Stomach (tissue), 19 donors: ENCODE measurements at places on chromosomes 3 and 15. TPM values are rescaled to one million over a fixed set of nuclear protein-coding genes. Genes with fewer than 3 reads are reported as not detected.

- H3K27me3 ChIP-seq = no peaks in the 10 kb centered on the region
- DNase-seq = no peak
- H3K36me3 ChIP-seq = no peaks in the 10 kb centered on the region
- H3K4me1 ChIP-seq = no peaks in the 10 kb centered on the region
These were observed 17.3 kb upstream of the STAC start for GRCh38 chr3:36362973-36363372.

DNA sequence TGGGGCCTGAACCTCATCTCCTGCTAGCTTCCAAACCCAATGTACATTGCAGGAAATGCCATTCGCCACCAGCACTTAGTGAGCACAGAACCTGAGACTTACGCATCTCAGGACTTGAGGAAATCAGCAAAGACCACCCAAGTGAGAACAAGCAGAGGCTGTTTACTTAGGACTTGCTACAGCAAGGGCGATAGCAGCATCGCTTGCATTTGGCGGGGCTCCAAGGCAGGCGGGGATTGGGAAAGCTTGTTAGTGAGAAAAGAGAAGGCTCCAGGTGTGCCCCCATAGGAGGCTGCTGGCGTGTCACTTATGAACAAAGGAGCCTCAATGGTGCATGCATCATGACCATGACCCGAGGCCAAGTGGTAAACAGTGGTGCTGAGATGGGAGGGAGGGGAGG lies 19.7 kb downstream of the SLC6A20 start:
- H3K36me3 ChIP-seq = no peaks in the 10 kb centered on the region
- peaks cover 7% of the 10 kb centered on the region for H3K27me3 ChIP-seq
- H3K4me1 ChIP-seq = peaks cover 10% of the 10 kb centered on the region
- DNase-seq = peak; percentile 39
- H3K4me3 ChIP-seq = no peak overlapping the region

DNA sequence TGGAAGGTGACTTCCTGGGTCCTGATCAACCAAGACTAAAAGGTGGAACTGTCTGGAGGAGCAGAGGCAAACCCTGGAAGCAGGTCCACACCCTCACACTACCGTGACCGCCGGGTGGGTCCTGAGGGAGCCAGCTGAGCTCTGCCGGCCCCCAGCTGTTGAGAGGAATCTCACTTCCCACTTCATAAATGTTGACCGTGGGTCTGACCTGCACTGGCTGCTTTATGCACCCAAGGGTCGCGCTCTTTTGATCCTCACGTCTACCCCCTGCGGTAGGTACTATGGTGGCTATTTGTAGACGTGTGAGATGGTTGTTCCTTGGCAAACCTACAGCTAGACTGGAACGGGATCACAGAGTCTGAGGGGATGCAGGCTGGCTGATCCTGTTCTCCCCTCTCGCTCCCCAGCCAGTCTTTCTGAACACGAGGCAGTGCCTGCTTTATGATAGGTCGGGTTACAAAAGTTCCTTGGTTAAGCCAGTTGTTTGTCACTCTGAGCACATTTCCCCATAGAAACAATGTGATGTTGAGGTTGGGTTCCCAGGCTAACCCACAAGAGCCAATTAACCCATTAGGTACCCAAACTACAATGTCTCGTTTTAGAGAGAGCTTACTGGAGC lies 113.0 kb upstream of the ETV5 start:
- H3K36me3 ChIP-seq = no peaks in the 10 kb centered on the region
- H3K27me3 ChIP-seq = no peaks in the 10 kb centered on the region
- no peaks in the 10 kb centered on the region for H3K4me1 ChIP-seq
- no peak overlapping the region for H3K27ac ChIP-seq

DNA sequence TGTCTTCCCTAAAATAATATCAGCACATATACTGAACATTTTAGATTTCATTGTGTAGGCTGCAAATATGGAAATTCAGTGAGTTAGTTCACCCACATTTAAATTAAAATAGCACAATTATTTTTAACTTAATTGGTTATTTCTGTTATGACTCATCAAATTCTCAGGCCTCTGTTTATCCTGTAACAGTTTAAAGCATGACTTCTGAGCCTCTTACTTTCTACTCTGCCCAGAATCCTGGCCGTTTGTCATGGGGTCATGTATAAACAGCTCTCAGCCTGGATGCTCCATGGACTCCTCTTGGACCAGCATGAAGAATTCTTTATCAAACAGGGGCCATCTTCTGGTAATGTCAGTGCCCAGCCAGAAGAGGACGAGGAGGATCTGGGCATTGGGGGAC lies 12.2 kb downstream of the TUBGCP4 start:
- H3K36me3 ChIP-seq = peaks cover 36% of the 10 kb centered on the region
- no peak for DNase-seq
- no peaks in the 10 kb centered on the region for H3K27me3 ChIP-seq

DNA sequence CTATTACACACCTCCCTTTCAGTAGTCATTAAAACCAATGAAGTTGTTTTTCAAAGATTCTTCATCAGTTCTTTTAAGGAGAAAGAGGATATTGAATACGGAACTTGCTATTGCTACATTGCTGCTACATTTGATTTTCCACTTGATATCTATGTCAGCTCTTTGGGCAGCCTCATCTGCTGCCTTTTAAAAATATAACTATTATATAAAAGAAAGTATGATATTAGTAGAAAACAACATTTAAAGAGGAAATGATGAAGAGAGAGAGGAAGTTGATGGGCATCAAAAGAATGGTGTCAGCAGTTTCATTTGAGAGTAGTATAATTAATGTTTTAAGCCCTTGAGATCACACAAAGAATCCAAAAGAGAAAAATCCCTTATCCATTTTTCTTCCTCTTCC lies 171.4 kb downstream of the NFKBIZ start:
- no peak for DNase-seq
- no peaks in the 10 kb centered on the region for H3K36me3 ChIP-seq
- H3K27ac ChIP-seq = no peak overlapping the region
- no peaks in the 10 kb centered on the region for H3K4me1 ChIP-seq
- H3K4me3 ChIP-seq = no peak overlapping the region

DNA sequence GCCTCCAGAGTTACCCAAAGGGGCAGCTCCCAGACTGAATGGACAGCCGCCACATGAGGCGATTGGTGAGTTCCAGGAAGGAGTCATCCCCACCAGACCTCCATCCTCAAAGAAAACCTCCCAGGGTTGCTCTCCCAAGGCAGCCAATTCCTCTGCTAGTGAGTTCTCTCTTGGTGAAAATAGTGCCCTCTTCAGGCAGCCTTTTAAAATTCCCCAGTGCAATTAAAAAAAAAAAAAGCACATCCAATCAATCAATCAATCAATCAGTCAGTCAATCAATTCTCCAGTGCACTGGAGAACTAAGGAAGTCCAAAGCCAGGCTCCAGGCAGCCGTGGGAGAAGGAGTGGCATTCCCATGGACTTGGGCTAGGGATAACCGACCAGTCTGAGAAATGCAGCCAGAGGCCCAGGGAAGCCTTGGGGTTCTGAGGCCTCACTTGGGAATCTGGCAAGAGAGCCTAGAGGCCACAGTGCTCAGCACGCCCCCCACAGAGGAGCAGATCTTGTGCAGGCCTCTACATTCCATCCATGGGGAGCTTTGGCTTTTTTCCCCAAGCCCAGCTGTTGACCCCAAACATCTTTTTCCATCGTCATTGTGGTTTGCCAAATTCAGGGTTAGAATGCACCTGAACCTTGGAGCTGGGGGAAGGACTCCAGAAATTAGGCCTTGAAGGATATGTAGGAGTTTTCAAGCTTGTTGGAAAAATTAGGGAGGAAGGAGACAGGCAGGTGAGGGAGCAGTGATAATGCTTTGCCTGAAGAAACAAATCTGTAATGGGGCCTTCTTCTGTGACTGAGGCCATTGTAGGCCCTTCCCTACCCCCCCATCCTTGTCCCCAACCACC lies 4.8 kb downstream of the PAQR5 start:
- no peaks in the 10 kb centered on the region for H3K36me3 ChIP-seq
- H3K27ac ChIP-seq = peak overlapping the region; percentile 51
- no peak overlapping the region for H3K4me3 ChIP-seq

- no peak overlapping the region for H3K4me3 ChIP-seq
- peaks cover 25% of the 10 kb centered on the region for H3K36me3 ChIP-seq
- no peak for DNase-seq
- H3K4me1 ChIP-seq = peaks cover 18% of the 10 kb centered on the region
- no peaks in the 10 kb centered on the region for H3K27me3 ChIP-seq
These were observed 25.0 kb upstream of the GP9 start for GRCh38 chr3:129035360-129036221.

Gene CACNA2D3
- total RNA-seq = 54.0 TPM

Gene RPL32
- 495 TPM for total RNA-seq

Gene SYNPR
- 0.29 TPM for total RNA-seq

Gene NPAP1
- not detected for total RNA-seq
